ENCODE measurements at places on chromosomes 16 and 17.

DNA sequence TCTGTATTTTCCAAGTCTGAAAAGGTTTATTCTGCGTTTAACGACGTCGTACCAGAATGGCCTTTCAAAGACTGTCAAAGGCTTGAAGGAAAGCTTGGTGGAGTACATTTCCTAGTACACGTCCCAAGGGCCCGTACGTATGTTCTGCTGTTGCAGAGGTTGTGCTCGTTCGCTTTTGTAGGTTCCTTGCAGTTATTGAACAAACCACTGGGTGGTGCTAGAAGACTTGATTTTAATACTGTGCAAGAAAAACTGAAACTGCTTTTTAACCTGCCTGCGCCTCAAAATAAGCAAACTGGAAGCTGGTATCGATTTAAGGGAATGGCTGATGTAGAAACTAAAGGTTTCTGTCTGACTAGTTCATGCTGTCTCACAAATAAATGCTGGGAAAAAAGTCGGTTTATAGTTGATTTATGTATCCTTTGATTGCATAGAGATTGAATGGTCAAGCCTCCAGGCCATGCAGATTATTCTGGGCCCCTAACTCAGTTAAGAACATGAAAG, 54.6 kb downstream of the USP10 start:
- peak; percentile 26 for DNase-seq

DNA sequence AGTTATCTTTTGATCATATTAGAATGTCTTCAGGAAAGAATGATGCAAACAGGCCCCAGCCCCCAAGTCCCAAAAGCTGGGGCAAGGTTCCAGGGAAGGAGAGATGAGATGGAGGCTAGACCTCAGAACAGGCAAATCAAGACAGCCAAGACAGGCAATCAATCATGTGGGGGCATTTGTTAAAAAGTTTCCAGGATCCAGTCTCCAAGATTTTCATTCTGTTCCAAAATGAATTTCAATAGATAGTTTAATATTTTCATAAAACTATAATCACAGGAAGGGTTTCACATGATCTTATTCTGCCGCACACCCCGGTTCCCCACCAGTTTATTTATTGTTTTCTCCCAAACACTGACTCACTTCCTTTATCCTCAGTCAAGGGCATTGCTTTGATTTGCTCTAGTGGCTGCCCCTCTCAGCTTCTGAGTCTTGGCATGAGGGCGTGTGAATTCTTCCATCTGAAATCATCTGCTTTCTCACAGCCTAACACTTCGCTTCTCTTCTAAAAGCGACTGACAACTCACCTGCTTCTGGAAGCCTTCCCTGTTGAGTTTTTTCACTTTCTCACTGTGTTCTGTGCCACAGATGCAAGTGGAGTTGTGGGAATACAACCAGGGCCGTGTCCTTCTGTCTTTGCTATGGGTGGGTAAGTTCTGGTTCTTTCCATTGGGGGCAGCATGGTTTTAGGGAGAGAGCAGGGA, 12.2 kb upstream of the TERF2 start:
- peak; percentile 89 for DNase-seq

DNA sequence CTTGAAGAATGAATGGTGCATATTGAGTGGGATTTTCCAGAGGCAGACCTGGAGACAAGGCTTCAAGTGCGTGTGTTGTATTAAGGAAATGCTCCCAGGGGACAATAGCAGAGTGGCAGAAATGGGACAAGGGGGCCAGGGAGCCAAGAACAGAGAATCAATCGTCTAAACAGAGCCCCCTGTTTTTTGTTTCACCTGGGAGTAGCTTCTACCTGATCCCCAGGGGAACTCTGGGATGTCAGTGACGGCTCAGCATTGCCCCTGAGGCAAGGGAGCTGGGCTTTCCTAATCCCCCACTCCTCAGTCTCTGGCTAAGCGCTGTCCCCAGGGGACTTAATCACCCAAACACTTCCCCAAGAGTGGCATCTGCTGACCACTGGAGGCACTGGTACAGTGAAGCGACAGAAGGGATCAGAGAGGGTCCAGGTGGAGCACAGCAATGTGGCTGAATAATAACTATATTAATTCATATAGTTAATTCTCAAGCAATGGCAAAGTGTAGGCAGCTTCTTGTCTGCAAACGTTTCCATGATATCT, 35.7 kb upstream of the C16orf78 start:
- no peak for DNase-seq

GRCh38 chr16:84085773-84086172, 31.0 kb downstream of the MBTPS1 start:
- no peak for DNase-seq

Data from SW 1271 (cell line).